Mesenteric fat pad (tissue), 1 donor: ENCODE measurements at places on chromosomes 16 and 17. TPM values are rescaled to one million over a fixed set of nuclear protein-coding genes. Genes with fewer than 3 reads are reported as not detected.

The LPO gene
- total RNA-seq, result not detected

The TBC1D3E gene
- total RNA-seq, result not detected

The KRT20 gene
- 1.2 TPM for total RNA-seq

The GNGT2 gene
- 1.5 TPM for total RNA-seq

The MT1F gene
- 11.8 TPM for total RNA-seq

The UBB gene
- total RNA-seq, result 967 TPM

The ABCC12 gene
- not detected for total RNA-seq

The KRT14 gene
- 1.00 TPM for total RNA-seq

The MT2A gene
- 2,392 TPM for total RNA-seq

The LRRC37B gene
- 7.1 TPM for total RNA-seq

The STH gene
- not detected for total RNA-seq

The SGSH gene
- 44.7 TPM for total RNA-seq

The CBFA2T3 gene
- 8.5 TPM for total RNA-seq

The FTO gene
- 91.0 TPM for total RNA-seq

The CALB2 gene
- 190 TPM for total RNA-seq

The TP53TG3F gene
- not detected for total RNA-seq

The UNC45B gene
- total RNA-seq, result not detected

The MT1E gene
- total RNA-seq, result 410 TPM

The MYCBPAP gene
- 0.61 TPM for total RNA-seq

The WDR59 gene
- total RNA-seq, result 47.3 TPM

The KRTAP3-2 gene
- not detected for total RNA-seq

The KRT9 gene
- not detected for total RNA-seq

The ZNF205 gene
- total RNA-seq, result 6.1 TPM

The GPR179 gene
- not detected for total RNA-seq

The COTL1 gene
- total RNA-seq, result 164 TPM

The MMP25 gene
- total RNA-seq, result 21.6 TPM

The MFSD6L gene
- not detected for total RNA-seq
